ENCODE measurements at places on chromosomes 7 and 10.

- DNase-seq = no peak
These were observed 96.8 kb upstream of the NFE2L3 start for GRCh38 chr7:26055241-26055640.

DNA sequence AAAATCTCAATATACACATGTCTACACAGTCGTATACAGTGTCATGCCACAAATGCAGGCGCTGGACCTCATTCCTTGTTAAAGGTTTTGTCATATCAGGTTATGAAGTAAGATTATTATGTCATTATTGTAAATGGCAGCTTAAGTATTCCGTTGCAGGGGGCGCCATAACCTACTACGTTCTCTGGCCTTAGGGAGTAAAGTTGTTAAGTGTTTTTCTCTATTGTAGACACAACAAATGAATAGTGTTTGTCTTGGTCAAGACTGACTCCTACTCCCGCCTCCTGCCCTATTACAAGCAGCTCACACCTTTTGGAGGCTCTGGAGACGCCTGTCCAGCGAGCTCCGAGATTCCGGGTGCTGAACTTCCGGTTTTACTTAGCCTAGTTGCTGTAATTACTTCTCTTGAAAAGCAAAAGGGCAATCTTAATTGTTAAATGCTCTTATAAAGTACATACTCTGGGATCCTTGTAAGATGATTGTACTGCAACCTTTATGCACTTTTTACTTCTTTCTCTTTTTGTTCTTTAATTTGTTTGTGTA, 994 bp downstream of the GATAD1 start:
- DNase-seq = peak; percentile 76

GRCh38 chr10:22959950-22960349, 32.1 kb downstream of the ARMC3 start:
- DNase-seq = no peak

GRCh38 chr10:88433565-88434186, 149.4 kb downstream of the RNLS start:
- DNase-seq = no peak

- no peak for DNase-seq
These were observed 33.1 kb upstream of the EGFR start for GRCh38 chr7:54985426-54986330.

GRCh38 chr10:33092596-33092995, 134.6 kb upstream of the ITGB1 start:
- no peak for DNase-seq

DNA sequence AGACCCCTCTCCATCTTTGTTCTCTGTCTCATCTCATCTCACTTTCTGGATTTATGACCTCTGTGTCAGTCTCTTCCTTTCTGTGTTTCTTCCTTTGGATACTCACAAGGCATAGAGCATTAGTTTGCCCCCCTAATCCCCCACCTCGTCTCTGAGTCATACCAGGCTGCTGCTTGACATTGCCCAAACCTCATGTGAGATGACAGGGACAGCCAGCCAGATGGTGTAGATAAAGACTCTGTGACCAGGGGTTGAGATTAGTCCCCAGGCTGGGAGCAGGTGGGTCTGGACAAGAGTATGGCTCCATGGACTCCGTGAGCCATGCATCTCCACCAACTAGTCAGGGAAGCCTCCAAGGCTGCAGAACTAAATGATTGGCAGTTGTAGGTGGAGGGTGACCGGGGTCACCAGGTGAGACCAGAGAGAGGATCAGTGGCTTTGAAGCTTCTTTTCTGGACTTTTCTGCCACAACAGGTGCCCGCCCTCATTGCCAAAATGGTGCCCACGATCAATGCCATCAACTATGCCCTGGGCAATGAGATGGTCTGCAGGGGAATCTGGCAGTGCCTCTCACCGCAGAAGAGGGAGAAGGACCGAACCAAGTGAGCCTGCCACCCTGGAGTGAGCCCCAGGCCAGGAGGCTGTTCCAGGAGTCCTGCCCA, 13.3 kb downstream of the RGR start:
- no peak for DNase-seq

GRCh38 chr7:42164881-42165428, 72.1 kb downstream of the GLI3 start:
- DNase-seq = no peak

DNA sequence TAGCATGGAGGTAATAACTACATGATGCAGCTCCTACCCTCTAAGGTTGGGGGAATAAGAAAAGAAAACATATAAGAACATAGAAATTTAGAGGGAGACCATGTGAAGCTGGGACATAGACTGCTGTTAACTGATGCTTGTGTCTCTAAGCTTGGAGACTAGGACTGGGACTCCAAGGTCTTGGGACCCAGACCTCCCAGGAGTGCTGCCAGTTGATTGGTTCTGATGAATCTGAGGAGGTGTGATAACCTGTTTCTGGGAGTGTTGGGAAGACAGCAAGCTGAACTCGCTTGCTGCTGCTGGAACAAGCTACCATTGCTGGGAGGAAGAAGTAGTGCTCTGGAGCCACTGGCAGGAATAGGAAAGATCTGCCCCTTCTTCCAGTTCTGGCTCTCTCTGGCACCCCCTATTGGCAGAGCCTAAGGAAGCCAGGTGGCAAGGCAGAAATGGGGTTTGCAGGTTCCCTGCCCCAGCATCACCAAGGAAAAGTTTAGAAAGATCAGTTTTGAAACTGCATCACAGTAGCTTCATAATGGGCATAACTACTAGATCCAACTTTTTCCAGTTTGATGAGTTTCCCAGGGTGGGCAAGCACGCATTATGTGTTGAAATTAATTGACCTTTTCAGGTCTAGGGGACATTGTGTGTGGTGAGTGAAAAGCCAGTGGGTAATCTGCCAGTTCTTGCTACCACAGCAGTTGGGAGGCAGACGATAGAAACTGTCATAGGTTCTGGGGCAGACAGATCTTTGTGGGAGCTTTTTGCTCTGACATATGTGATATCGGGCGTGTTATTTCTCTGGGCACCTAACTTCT, 140.7 kb downstream of the SND1 start:
- peak; percentile 20 for DNase-seq

DNA sequence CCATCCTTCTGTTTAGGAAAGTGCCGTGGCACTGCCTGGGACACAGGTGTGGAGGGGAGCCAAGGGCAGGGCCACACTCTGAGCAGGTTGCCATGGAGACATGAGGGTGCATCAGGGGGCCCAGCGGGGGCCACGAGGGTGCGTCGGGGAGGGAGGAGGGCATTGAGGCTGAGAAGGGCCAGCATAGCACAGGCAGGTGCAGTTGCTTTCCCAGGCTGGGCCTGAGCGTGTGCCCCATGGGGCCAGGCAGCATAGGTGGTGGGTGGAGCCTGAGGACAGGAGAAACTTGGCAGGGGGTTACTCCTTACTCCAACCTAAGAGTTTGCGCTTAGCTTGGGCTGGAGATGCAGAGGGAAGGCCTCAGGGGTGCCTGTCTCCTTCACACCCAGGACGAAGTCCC, 15.2 kb downstream of the YKT6 start:
- DNase-seq = no peak

DNA sequence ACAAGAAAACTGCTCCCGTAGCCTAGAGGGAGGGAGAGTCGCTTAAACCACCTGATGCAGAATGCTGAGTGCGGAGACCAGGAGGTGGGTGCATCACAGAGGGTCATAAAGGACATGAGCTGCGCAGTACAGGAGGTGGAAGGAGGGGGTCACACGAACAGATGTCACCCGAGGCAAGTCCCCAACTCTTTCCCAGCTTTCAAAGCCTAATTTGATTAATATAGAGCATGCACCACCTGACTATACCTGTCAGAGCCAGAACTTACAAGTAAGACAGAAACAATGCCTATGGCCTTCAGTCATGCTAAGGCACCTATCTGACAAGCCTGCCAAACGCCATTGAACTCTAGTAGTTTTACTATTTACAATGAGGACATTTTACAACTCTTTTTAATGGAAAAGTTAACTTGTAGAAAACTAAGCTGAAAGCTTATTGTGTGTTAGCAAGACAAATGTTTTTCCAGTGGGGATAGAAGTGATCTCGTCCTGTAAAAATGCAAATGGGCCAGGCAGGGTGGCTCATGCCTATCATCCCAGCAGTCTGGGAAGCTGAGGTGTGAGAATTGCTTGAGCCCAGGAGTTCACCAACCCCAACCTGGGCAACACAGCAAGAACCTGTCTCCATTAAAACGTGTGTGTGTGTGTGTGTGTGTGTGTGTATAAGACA, 1.1 kb upstream of the VOPP1 start:
- DNase-seq = no peak

DNA sequence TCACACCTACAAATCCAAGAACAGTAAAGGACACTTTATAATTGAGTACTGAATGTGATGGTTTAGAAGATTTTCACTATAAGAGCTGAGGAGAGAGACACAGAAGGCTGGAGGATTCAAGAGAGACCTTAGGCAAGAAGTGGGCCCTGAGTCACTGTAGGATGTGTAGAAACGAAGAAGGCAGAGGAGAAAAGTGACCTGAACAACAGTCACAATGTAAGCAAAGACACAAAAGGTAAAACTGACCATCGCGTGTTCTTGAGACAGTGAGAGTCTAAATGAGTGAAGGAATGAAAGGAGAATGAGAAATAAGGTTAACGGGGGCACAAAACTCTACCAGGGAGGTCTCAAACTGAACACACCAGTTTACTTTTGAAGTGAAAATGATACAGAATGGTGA, 298.2 kb upstream of the LRGUK start:
- no peak for DNase-seq

GRCh38 chr10:116796910-116797513, 52.3 kb upstream of the ENO4 start:
- DNase-seq = peak; percentile 80

GRCh38 chr10:49791100-49791499, 29.0 kb upstream of the OGDHL start:
- DNase-seq = no peak

- DNase-seq = no peak
These were observed 737.1 kb downstream of the PHTF2 start for GRCh38 chr7:78535655-78536054.

DNA sequence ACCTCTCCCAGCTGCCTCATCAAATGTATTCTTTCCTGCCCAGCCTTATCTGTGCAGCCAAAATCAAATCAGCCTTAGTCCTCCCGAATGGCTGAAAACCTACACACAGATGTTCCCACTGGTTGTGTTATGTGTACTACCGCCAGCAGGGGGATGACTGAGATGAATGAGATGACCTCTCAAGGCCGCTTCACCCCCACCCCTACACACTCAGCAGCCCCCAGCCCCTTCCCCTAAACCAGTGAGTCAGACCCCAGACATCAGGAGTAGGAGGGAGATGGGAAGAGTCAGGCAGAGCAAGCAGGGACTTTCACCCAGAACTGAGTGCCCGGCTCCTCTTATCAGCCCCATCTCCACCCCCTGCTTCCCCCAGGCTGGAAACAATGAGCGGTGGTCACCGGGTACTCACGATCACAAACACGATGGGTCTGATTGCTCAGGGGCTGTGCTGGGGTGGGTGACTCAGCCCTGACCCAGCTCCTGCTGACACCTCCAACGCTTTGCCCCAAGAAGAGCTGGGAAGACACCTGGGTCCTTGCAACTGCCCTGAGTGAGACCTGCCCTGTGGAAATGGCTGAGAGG, 6.5 kb upstream of the C10orf105 start:
- DNase-seq = peak; percentile 46

GRCh38 chr7:128867842-128868623, 5.4 kb downstream of the ATP6V1F start:
- DNase-seq = no peak

DNA sequence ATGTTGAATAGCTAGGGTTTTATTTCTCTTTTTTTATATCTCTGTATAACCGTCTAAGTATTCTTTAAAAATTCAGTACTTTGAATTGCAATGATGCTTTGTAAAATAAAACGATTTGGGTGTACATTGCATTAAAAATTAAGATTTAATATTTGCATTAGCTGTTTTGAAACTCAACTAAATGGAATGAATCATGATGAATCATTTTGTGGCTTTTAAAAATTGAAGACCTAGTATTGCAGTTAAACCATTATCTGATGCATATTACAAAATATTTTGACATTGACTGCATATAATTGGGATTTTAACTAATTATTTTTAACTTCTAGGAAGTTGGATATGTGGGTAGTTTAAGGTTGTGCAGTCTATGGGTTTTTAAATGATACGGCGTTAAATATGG, 314.0 kb downstream of the CDK14 start:
- DNase-seq = no peak

- DNase-seq = peak; percentile 85
These were observed 100.0 kb upstream of the EGR2 start for GRCh38 chr10:62916141-62916603.

- no peak for DNase-seq
These were observed 53.9 kb downstream of the SYPL1 start for GRCh38 chr7:106057962-106058927.

Measured in inflammatory macrophage (primary cell).